Effector memory CD8-positive, alpha-beta T cell (primary cell): ENCODE measurements at places on chromosomes 5 and 9.

DNA sequence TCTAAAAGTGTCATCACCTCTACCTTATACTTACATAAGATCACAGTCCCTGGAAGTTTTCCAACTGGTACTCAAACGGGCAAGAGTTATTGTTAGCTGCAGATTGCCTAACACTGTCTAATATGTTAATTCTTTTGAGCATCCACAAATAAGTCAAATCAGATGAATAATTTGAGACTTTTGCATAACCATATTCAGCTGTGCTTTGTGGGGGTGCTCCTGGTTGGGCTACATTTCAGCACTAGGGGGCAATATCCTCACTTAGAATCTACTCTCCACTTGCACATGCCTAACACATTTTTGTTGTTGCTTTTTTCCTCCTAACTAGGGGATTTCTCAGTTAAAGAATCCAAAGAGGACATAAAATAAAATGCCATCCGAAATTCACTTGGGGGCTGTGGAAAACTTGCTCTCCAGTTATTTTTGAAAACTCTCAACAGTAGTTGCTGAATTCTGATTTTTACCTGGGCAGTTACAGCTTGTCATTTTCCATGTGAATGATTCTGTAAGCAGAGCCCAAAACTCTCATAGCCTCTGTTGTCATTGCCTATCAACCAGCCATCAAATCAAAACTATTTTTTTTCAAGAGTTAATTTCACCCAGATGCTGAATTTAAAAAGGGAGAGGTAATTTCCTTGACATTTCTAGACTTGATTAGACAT lies 71.5 kb downstream of the TRIM36 start:
- peak; percentile 19 for DNase-seq

- no peak for DNase-seq
These were observed 39.2 kb downstream of the DCAF10 start for GRCh38 chr9:37839496-37840461.

DNA sequence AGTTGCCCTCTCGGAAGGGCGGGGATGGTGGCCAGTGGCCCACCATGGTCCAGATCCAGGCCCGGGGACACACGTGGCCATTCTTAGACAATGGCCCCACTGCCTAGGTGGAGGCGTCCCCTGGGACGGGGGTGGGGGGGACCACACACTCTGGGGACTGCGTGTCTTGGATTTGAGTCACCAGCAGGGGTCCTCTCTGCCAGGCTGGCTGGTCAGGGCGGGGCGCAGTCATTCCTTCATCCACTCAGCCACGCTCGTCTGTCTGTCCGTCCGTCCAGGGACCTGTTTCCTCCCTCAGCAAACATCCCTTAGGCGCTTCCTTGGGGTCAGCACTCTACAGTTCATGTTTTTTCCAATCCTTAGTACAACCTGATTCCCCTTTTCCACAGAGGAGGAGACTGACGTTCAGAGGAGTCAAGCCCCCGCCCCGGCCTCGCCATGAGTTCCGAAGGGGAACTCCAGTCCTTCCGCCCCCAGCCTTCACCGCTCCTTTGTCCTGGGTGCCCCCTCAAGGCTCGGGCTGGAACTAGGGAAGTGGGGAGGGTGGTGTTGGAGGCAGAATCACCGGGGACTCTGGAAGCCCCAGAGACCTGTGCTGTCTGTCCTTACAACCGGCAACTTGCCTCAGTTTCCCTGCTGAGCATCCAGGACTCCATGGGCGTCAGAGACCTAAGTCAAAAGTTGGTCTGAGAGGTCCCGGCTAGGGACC lies 276.6 kb upstream of the MVB12B start:
- no peak for DNase-seq

DNA sequence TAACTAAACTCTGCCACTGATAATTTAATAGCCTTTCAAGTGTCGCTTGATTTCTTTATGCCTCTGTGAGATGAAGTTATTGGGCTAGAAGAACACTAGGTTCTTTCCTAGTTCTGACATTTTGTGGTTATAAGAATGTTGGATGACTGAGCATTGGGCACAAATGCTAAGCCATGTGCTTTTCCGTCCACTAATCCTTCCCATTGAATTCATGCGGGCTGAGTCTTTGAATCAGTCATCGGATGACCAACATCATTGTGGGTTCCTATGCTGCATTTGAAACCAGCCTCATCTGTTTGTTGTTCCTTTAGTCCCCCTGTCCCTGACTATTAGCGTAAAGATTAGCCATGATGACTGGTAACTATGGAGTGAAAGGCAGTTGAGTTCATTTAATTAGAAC lies 58.5 kb downstream of the ALDH1A1 start:
- no peak for DNase-seq

DNA sequence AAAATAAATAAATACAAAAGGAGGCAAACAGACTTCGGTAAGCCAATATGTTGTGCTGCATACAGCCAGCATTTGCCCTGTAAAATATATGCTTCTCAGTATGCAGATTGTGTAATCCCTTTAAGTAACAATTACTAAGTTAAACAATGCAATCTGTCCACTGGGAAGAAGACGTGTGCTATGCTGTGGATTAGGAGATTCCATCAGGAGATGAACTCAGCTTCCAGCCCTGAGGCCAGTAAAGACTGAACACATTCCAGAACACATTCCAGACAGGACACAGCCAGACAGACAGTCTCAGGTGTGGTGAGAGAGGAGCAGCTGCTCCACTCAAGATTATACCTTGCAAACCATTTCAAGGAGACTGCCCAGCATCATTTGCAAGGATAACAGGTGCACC lies 97.8 kb downstream of the MPDZ start:
- DNase-seq = no peak

- DNase-seq = no peak
These were observed 1.6 kb downstream of the ANXA6 start for GRCh38 chr5:151155775-151156506.

GRCh38 chr9:123447934-123448646 lies 92.1 kb downstream of the CRB2 start:
- no peak for DNase-seq
